ENCODE measurements at places on chromosomes 16 and 17.

GRCh38 chr16:84753412-84754326 is 53.9 kb downstream of the USP10 start:
- DNase-seq = no peak

DNA sequence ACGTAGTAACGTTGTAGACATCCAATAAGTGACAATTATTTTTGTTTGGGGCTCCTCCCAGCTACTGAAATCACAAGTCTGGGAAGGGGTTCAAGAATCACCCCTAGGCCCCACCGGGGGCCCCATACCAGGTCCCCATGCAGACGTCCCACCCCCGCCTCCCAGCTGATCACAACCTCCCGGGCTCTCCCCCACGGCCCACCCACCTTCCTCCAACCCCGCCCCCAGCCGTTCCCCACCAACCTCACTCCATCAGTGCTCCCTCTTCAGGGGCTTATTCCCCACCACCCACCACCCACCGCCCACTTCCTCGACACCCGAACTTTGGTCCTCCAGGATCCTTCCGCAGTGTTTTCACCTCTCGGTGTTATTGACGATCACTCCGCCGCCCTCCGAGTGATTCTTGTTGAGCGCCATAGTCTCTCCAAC is 240 bp downstream of the WBP2 start:
- no peak for DNase-seq

- no peak for DNase-seq
These were observed 338.7 kb upstream of the TNRC6C start for GRCh38 chr17:77619851-77620250.

DNA sequence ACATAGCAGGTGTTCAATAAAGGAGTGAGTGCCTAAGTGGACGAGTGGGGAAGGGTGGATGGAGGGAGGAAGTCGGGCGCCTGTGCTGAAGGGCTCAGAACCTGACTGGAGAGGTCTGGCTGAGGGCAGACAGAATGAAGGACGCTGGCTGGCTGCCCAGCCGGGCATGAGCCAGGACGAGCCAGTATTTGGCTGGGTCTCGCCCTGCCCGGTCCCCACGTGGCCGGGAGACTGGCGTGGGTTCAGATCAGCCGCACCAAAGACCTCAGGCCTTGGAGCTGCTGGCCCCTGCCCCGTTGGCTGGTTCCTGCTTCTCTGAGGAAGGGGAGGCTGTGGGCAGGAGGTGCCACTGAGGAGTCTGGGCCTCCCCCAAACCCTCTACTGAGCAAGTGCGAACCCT is 79.8 kb downstream of the ENGASE start:
- no peak for DNase-seq

DNA sequence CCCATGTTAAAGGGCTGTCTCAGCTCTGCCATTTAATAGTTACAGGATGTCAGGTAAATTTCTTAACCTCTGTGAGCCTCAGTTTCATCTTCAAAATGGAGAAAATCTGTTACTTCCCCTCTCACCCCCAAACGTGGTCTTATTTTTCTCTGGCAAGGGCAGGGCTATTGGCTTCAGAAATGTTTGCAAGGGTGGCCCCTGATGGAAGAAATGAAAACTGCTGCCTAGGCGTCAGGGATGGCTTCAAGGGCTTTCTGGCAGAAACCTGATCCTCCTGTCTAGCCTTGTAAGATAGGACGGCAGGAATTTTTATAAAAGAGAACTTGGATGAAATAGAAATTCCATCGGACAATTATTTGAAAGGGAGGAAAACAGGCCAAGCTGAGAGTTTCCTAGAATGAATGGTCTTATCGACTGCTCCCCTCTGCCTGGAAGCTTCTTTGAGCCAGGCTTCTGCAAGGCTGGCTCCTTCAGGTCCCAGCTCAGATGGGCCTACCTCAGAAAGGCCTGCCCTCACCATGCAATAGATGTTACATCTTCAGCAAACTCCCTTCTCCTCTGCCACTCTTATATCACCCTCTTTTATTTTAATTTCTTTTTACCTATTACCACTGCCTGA is 43.0 kb upstream of the TANGO6 start:
- peak; percentile 50 for DNase-seq

DNA sequence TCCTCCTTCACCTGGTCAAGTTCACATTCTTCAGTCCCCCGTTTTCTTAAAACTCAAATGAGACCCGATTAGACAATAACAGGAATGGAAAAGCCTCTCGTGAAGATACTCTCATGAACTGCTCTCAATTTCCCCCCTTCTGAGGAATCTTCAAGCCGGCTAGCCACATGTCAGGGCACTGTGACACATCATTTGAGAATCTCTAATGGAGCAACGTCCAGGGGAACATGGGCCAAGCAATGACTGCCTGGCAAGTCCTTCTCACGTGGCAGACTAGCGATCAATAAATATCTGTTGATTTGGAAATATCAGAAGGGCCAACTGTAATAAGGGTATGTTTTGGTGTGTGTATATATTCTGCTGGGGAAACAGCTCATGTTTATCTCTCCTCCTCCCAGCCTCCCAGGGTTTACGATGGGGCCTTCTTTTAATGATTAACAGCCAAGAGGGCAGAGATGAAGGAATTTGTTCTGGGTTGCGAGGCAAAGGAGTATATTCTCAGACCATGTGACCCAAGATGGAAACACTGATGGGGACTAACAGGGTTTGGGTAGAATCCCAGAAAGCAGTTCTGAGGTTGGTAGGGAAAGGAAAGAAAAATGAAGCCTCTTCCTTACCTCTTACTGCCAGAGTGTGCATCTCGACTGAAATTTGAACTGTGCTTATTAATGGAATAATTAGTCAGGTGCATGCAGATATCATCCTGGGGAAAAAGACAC is 21.4 kb downstream of the TTLL6 start:
- DNase-seq = no peak

GRCh38 chr17:78748730-78749317 is 33.2 kb downstream of the CYTH1 start:
- DNase-seq = peak; percentile 86

DNA sequence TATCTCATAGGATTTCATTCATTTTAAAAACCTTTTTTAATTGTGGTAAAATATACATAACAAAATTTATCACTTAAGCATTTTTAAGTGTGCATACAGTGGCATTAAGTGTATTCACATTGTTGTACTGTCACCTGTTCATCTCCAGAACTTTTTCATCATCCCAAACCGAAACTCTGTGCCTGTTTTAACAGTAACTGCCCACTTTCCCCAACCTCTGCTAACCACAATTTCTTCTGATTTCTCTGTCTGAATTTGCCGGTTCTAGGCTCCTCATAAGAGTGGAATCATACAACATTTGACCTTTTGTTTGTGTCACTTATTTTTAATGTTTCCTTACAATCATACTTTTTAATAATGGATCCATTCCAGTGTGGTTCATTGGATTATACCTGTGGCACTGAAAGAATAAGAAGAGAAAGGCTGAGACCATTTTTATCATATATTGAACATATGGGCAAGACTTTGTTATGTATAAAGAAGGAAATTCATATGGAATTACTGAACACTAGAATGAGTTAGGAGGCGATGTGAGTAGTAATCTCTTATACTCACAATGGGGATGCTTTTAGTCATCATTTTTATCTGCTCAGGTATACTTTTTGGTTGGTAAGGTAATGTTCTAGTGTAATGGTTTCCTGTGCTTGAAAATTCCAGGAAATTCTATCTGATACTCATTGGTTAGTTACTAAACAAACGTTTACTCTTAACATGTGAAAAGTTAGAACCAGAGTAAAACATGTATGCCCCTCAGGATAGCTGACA is 10.8 kb downstream of the CYLD start:
- no peak for DNase-seq

GRCh38 chr16:67170949-67171649 is 761 bp downstream of the NOL3 start:
- DNase-seq = no peak

GRCh38 chr17:21249086-21249795 is 4.0 kb downstream of the NATD1 start:
- DNase-seq = no peak

DNA sequence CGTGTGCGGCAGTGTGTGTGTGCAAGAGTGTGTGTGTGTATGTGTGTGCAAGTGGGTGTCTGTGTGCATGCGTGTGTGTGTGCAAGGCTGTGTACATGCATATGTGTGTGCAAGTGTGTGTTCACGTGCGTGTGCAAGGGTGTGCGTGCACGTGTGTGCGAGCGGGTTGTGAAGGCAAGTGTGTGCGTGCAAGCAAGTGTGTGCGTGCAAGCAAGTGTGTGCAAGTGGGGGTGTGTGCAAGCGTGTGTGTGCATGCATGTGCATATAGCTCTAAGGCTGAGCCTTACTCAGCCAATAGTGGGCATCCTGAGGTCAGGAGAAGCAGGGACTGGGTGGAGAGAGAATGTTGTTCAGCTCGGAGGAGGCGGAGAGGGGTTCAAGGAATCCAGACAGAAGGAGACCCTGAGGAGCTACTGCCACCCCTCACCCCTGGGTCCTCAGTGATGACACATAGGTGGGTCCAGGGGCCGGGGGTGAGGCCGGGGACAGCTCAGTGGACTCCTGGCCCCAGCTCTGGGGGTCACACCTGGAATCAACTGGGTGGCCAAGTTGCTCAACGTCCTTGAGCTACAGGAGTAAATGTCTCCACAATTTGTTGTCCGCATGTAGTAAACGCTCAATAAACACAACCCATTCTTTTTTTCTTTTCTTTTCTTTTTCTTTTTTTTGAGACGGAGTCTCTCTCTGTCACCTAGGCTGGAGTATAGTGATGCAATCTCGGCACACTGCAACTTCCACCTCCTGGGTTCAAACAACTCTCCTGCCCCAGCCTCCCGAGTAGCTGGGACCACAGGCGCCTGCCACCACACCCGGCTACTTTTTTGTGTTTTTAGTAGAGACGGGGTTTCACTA is 1.8 kb downstream of the PRR29 start:
- DNase-seq = no peak

GRCh38 chr17:9987779-9988585 is 82.9 kb upstream of the RCVRN start:
- peak; percentile 32 for DNase-seq

GRCh38 chr16:88508868-88509748 is 56.0 kb downstream of the ZFPM1 start:
- no peak for DNase-seq

DNA sequence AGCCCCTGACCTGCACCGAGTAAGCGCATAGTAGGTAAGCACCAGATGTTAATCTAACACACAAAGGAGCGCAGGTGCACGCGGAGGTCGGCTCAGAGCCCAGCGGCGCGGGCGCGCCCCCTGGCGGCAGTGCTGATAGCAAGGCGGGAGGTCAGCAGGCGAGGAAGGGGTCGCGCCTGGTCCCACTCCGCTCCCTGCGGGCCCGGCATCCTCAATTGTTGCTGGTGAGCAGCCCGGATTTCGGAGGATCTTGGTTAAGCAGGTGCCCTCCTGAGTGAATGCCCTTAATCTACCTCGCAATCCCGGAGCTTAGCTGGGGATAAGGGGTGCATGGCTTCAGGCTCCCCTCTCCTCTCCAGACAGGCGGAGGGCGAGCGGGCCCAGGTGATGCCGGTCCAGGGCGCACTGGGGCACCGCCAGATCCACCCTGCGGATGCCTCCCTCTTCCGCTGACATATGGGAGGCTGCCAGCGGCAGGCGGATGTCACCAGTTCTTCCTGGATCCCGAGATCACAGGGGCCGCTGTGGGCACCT is 4.0 kb upstream of the WNT3 start:
- peak; percentile 23 for DNase-seq

DNA sequence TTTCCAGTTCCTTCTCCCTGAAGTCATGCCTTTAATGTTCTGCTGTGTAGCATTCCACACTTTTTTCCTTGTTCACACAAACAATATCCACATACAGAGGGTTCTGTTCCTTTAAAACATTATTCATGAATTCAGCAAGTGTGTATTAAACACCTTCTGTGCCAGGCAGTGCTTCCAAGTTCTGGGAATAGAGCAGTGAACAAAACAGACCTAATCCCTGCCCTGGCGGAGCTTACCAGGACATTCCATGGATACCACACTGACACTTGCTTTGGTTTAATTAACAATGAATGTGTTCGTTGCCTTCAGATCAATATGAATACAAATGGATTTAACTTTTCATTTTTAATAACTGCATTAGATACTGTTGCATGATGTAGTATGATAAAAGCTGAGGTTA is 57.9 kb upstream of the CLEC19A start:
- DNase-seq = no peak

DNA sequence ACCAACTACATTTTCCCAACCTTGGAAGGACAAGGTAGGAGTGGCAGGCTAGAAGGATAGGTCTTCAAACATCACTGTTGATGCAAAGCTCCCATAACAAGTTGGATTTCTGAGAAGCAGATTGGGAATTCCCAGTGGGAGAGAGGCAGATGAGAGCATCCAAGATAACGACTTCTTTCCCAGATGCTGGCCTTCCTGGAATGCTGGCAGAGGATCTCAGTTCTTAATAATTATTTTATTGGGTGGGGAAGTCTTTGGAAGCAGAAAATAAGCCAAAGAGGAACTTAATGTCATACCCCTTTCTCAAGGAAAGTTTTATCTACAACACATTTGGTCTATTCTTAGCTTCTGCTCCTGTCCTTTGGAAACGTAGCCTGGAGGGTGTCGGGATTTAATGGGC is 64.5 kb downstream of the MPRIP start:
- no peak for DNase-seq

DNA sequence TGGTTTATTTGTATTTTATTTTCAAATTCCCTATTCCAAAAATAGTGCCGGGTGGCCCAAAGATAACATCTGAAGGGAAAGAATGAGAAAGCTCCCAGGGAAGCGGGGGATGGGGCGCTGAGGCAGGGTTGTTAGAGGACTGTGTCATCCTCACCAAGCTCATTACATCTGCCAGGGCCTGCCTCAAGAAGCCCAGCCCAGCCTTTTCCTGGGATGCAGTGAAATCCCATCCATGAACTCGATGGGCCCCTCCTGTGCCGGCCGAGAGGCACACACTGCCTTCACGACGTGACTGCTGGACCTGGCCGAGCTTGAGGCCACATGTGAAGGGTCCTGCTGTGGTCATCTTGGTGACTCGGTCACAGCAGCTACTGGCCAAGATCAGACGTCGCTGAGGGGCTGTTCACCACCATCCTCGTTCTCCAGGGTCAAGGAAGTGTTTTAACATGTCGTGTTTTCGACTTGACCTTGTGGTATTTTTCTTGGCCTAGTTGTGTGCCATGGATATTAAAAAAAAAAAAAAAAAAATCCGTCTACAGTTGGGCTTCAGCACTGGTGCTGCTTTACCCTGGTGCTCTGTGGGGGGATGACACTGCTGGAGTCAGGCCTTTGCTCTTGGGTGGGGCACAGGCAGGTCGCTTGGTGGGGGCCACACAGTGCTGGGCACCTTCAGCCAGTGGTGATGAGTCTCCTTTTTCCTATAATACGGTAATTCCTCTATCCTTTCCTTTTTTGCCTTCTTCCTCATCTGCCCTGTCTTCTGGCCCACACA is 4.9 kb downstream of the TIMM22 start:
- no peak for DNase-seq

DNA sequence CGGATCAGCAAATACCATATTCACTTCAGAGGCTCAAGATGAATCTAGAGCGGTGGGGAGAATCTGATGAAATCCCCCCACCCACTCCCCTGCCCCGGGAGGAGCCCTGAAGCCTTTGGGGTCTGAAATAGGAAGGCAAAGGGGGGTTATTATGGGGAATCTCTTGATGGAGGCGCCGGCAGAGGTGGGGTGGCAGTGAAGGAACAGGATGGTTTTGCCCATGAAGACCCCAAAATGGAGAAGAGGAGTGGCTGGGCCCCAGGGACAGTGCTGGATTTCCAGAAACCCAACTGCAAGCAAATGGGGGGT is 637 bp downstream of the WNT3 start:
- DNase-seq = no peak

Measured in CD4-positive, alpha-beta T cell treated with Interleukin-1 beta for 1 hour (primary cell).